ENCODE measurements at places on chromosomes 13 and 19. TPM values are rescaled to one million over a fixed set of nuclear protein-coding genes. Genes with fewer than 3 reads are reported as not detected.

DNA sequence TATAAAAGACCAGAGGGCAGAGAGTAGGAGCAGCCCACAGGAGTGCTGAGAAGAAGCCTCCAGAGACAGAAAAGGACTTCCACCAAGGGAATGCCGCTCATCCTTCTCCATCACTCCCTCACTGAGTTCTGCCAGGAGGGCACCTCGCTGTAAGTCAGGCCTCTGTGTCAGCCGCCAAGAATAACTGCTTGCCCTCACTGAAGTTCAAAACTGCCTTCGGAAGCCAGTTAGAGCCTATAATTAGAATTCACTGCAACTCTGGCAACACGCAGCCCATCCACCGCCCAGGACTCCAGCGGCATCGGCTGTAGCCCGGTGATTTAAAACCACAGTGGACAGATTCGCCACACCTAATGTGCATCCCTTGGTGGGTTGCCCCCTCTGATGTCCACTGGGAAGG lies 281.8 kb upstream of the ZNF507 start:
- no peak for DNase-seq

DNA sequence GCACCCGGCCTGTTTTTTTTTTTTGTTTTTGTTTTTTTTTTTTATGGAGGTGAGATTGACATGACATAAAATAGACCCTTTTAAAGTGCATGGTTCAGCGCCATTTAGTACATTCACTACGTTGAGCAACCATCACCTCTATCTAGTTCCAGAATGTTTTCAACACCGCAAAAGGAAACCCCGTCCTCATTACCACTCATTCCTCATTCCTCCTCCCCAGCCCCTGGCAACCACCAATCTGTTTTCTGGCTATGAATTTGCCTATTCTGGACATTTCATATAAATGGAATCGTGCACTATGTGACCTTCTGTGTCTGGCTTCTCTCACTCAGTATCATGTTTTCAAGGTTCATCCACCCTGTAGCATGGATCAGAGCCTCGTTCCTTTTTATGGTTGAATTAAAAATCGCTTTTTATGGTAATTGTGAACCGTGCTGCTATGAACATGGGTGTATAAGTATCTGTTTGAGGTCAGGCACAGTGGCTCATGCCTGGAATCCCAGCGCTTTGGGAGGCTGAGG lies 9.9 kb upstream of the ADGRE5 start:
- no peak for DNase-seq

IFNL3 gene
- not detected for total RNA-seq

- no peak for DNase-seq
Measured at GRCh38 chr13:42821437-42821836, 40.1 kb downstream of the FAM216B start.

DNA sequence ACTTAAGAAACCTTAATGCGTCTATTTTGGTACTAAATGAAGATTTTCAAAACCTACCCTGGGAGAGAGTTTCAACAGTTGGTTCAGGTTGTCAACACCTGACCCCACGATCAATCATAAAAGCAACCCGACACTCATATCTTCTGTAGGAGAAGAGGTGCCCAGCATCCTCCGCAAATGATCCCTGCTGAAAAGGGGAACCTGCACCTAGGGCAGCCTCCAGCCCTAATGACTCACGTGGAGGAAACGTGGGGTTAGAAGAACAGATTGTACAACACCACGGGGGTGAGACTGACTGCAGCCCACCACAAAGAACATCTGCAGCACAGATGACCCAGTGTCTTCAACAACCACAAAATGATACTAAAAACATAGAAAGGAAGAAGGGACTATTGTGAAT lies 116.3 kb downstream of the RAB20 start:
- DNase-seq = no peak

PRKCG gene
- not detected for total RNA-seq

DNA sequence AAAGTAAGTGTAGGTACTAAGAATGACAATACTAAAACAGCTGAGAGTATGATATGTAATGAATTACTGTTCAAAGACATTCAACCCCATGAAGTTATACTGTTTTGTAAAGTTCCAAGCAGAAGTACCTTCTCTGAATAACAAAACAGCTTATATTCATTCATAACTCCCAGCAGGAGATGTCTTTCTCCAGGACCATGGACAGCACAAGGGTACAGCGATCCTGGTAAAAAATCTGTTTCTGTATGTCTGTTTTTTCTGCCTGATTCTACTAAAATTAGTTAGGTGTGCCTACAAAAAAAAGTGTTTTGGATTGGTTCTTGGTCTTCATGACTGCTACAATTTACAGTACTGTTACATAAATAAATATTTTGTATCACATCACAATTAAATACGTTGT lies 172.5 kb upstream of the SLITRK5 start:
- peak; percentile 8 for DNase-seq

LGALS14 gene
- total RNA-seq = not detected

DNA sequence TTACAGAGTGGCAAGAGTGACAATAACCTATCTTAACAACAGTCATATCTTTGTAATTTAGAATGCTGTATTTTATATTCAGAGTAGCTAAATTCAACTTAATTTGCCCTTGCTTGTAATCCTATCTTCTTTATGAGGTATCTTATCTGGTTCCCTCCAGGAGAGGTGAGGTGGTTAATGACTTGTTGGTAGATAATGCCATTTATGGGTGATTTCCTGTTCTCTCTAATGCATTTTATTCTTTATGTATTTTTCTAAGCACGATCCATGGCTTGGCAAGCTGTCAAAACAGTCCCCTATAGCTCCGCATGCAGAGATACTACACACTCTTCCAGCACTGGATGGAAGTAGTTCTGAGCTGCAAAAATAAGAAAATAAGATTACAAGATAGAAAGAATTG lies 267.9 kb downstream of the LMO7 start:
- DNase-seq = no peak

DNA sequence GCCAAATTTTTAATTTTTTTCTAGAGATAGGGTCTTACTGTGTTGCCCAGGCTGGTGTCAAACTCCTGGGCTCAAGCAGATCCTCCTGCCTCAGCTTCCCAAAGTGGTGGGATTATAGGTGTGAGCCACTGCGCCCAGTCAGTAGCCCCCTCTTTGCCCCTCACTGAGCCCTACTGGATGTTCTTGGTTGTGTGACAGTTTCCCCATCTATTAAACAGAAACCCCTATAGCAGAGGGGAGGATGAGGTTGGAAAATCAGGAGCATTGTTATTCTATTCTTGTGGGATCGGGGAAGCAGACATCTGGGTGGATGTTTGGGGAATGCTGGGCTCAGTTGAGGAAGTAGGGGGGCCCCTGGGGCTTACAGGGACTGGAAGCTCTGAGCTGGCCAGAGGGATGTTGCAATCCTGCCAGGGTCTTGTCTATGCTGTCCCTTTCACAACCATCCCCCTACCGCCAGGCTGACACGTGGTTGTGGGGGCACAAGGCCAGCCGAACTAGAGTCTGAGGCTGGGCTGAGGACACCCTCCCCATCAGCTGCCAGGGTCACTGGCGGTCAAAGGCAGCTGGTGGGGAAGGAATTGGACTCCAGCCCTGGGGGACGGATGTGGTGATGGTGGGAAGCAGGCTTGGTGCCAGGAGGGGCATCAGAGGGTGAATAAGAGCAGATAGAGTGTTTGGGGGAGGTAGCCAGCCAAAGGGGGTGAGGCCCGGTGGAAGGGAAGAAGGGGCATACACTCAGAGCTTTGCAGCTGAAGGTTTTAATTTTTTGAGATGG lies 10.9 kb downstream of the APOC1 start:
- peak; percentile 66 for DNase-seq

CD22 gene
- total RNA-seq = 1.6 TPM

SIGLEC12 gene
- not detected for total RNA-seq

GRCh38 chr13:24511816-24512196 lies 772 bp downstream of the PARP4 start:
- DNase-seq = no peak

DMPK gene
- total RNA-seq = 29.4 TPM
